ENCODE measurements at places on chromosomes 16 and 17.

GRCh38 chr16:54548281-54548680, 261.7 kb upstream of the IRX3 start:
- DNase-seq, result no peak

GRCh38 chr16:25874196-25874595, 182.4 kb downstream of the HS3ST4 start:
- no peak for DNase-seq

GRCh38 chr17:79072544-79072943, 2.1 kb upstream of the ENGASE start:
- DNase-seq, result no peak

DNA sequence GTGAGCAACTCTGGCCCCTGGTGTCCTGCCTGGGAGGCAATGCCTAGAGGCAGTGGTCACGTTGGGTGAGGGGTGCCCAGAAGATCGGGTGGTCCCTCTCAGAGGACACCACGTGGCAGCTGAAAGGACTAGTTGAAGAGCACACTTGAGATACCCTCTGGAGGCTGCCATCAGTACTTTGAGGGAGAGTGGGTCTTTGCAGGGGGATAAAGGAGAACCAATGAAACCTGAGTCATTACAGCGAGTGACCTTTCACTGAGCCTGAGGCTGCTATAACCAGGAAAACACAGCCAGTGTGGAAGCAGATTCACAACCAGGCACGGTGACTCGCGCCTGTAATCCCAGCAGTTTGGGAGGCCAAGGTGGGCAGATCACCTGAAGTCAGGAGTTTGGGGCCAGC, 18.9 kb downstream of the CA4 start:
- DNase-seq, result peak; percentile 56

GRCh38 chr17:77196251-77196650, 55.5 kb downstream of the SEC14L1 start:
- no peak for DNase-seq

GRCh38 chr16:82715833-82716232, 89.1 kb downstream of the CDH13 start:
- DNase-seq, result peak; percentile 64

- no peak for DNase-seq
Observed at GRCh38 chr17:46814446-46814845, 4.0 kb downstream of the WNT3 start.

- no peak for DNase-seq
Observed at GRCh38 chr17:66778531-66779236, 56.2 kb upstream of the CACNG5 start.

- peak; percentile 99 for DNase-seq
Observed at GRCh38 chr17:71071837-71072236, 902.5 kb downstream of the KCNJ2 start.

DNA sequence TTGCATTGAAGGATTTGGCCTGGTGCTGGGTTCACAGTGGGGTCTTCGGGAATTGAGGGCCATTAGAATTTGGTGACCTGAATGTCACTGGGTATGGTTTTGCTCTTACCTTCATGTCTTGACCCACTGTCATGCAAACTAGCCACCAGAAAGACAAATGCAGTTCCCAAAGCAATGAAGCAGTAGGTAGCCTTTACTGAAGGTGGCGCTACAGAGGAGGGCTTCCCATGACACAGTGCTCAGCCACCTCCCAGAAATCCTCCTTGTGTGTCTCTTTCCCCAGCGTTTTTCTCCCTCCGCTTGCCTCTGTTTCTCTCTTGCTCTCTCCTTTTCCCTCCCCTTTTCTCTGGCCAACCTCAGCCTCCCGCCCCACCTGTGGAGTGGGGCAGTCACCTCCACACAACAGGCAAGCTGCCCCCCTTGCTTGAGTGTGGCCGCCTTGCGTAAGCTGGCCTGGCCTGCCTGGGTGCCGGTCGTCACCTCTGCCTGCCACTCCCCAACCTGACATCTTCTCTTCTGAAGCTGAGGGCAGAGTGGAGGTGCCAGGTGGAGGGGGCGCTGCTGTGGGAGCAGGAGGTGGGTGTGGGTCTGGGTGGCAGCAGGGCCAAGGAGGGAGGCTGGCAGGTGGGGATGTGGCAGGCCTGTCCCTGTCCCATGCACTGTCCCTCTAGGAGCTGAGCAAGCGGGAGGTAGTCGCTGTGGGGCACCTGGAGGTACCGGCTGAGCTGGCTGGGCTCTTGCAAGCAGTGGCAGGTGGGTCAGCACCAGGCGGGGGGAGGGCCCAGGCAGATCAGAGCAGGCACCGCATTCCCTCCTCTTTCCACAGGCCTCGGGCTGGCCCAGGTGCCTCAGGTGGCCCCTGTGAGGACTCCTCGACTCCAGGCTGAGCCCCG, 34.7 kb downstream of the MYO15A start:
- peak; percentile 27 for DNase-seq

DNA sequence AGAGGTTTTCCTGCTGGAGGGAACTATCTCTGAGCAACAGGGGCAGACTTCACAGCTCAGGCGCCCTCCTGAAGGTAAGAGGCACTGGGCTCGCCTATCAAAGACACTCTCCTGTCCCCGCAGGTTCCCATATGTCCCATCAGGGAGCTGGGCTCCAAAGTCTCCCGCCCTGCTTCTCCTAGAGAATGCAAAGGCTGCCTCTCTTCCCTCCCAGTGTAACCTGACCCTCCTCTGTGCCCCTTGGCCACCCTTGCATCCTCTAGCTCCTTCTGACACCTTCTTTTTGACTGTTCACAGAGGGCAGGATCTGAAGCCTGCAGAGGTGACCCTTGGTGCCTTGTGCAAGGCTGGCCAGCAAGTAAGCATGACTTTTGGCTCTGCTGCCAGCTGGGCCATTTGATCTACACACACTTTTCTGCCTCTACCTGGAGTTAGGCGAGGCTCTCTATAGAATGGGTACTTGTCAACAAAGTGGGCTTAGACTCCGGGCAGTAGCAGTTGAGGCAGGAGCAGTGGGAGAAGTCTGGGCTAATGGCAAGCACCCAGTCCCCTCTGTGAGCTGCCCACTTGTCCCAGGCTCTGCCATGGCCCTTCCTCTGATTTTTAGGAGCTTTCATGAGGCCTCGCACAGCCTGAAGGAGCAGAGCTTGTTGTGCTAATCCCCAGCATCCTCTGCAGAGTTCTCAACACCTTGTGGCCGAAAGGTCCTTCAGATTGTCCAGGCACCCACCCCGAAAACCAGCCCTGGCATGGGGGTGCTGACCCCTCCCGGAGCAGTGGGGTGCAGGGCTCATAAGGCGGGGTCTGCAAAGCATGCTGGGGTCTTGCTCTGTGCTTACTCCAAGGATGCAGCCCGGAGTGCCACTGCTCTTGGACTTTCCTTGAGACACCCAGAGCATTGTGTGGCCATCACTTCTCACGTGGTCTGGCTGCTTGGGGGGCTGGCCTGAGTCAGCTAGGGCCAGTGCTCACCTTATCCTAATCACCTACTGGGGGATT, 122.9 kb downstream of the METRNL start:
- peak; percentile 22 for DNase-seq

GRCh38 chr16:88700636-88701482, 5.3 kb downstream of the RNF166 start:
- DNase-seq, result peak; percentile 49

DNA sequence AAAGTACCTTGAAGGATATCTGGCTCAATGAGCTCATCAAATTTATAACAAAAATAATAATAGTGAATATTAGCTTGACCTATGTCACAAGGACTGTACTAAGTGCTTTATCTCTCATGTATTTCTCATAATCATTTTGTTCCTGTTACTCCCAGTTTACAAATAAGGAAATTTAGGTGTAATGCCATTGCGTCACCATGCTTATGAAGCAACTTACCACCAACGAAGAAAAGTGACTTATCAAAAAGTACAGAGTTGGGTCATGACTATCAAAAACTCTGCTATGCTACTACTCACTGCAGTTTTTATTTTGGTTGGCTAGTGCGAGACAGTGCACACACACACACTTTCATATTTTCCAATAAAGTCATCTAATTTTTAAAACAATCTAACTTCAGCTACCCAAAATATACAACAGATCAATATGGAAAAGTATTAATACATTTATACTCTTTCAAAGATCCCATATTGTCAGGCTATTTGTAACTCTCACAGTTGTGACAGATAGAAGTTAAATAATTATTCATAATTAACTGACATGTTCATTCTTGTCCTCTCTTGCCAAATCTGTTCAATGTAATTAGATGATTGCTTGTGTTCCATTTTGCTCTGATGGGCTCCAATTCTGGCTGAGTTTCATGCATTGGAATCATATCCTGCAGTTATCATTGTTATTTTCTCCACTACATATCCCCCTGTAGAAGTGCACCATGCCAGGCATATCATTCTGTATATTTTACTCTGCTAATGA, 119.4 kb downstream of the KCNJ2 start:
- no peak for DNase-seq

GRCh38 chr16:54462151-54462651, 175.6 kb upstream of the IRX3 start:
- DNase-seq, result peak; percentile 67

DNA sequence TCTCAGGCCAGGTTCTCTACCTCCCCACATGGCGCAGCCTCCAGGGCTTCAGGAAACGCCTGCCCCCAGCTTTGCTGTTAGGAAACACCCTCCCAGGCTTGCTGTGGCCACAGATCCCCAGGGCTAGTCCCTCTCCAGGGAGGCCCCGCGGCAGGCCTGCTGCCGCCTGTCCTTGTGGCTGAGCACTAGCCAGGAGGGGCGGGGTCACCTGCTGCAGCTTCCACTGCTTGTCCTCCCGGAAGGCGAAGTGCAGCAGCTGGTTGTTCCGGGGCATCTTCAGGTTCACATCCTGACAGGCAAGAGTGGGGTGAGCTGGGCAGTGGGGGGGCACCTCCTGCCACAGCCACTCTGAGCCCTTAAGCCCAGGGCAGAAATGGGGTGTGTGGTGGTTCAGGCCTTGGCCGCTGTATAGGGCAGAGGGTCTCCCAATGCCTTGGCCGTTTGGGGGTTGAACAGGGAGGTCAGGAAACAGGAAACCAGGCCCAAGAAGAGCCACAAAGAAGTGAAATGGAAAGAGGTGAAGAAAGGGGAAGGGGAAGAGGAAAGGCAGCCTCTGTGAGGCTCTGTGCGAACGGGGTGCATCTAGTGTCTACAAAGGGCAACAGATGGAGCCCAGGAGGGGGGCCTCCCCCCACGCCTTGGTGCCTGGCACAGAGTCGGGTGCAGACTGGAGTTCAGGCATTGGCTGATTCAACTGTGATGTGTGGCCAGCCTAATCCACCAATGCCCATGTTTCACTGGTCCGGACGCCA, 2.0 kb downstream of the ROGDI start:
- DNase-seq, result peak; percentile 9

GRCh38 chr16:48014349-48015135, 141.3 kb downstream of the ABCC12 start:
- peak; percentile 98 for DNase-seq

DNA sequence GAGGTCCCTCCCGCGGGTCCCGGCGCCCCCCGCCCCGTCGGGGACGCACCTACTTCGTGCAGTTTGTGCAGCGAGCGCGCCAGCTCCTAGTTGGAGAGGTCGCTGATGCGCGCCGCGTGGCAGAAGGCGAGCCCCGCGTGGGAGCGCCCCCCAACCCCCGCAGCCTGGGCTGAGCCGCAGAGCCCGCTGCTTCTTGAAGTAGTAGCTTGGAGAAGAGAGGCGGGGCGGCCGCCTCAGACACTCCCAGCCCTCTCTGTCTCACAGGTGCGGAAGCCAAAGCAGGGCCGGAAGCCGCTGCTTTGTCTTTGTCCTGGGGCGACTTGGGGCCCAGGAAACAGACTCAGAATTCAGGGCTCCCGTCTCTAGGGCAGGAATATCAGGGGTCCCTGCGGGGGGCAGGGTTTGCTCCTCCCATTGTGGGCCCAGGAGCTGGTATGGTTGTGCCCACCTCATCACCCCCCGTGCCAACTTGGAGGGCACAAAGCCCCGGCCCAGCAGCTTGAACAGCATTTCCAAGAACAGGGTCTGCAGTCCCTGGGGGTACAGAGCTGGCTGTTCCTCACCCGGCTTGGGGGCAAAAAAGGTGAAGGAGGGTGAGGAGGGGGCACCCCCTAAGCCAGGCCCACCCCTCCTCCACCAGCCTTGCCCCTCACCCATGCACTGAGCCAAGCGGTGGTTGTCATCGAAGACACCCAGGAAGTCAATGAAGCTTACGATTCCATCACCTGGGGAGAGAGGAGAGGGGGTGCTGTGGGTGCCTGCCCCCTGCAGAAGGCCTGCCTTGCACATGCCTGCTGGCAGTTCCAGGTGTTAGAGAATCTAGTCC, 13.5 kb downstream of the SPATA32 start:
- DNase-seq, result peak; percentile 50

GRCh38 chr16:29784157-29784556, 6.1 kb downstream of the ZG16 start:
- DNase-seq, result peak; percentile 22

DNA sequence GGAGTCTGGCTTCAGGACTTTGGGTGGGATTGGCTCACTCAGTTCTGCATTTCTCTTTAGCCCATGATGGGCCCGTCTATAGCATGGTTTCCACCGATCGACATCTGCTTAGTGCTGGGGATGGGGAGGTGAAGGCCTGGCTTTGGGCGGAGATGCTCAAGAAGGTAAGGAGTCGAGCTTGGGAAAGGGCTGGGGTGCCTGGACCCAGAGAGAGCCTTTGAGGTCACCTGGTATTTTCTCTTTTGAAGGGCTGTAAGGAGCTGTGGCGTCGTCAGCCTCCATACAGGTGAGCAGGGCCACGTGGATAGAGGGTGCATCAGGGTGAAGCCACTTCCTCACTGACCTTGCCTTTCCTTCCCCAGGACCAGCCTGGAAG, 2.2 kb downstream of the THOC6 start:
- DNase-seq, result no peak

DNA sequence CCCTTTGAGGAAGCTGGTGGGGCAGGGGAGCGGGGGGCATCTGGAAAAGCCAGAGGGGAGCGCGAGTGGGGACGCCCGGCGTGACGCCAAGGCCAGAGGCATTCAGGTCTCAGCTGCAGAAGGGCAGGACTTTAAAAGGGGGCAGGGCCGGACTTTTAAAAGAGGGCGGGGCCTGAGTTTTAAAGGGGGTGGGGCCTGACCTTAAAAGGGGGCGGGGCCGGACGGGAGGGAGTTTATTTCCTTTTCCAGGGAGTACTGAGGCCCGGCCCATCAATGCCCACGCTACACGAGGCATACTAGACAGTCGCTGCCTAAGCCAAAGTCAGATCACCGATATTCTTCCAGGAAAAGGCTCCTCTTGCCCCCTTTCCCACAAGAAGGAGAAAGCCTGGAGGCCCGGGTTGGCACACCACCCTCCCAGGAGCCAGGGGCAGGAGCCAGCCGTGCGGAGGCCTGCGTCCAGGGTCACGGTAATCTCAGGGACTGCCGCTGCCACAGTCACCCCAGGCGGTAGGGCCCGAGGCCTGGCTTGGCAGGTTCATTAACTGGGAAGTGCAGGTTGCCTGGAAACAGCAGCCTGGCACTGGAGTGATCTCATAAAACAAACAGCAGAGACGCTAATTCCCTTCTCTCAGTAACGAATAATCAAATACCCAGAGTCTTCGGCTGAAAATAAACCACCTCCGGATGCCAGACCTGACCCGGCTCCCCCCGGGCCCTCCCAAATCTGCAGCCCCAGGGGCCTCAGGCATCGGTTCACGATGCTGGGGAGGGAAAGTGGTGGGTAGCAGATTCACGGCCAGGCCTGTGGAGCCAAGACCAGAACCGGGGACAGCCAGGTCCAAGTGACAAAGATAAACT, 90.7 kb downstream of the TIMM22 start:
- DNase-seq, result peak; percentile 93

GRCh38 chr17:35001549-35001948, 21.2 kb downstream of the LIG3 start:
- DNase-seq, result peak; percentile 7
